Stimulated activated CD4-positive, alpha-beta T cell treated with anti-CD3 and anti-CD28 coated beads, TNF-alpha, amount 100 ng/mL, for 24 hours (primary cell): ENCODE measurements at places on chromosomes 1 and 21.

- DNase-seq, result no peak
Observed at GRCh38 chr1:63569068-63569467, 24.1 kb upstream of the PGM1 start.

DNA sequence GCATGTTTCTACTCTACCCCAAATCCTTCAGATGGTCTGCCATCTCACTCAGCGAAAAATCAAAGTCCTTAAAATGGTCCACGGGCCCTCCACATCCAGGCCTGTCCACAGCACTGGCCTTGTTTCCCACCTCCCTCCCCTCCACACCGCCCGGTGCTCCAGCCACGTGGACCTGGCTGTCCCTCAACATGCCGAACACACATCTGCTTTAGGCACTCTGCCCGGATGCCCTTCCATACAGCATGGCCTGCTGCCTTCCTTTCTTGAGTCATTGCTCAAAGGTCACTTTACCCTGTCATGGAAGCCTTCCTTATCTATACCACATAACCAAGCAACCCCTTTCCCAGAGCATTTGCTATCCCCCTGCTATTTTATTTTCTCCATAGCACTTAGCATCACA lies 143.0 kb downstream of the DNM3 start:
- no peak for DNase-seq

- DNase-seq, result no peak
Observed at GRCh38 chr1:37481289-37482003, 7.1 kb downstream of the ZC3H12A start.

- no peak for DNase-seq
Observed at GRCh38 chr1:39268112-39268581, 63.7 kb downstream of the MACF1 start.

GRCh38 chr1:150410582-150411101 lies 46.7 kb downstream of the RPRD2 start:
- no peak for DNase-seq

GRCh38 chr1:112172294-112172882 lies 182.9 kb upstream of the KCND3 start:
- DNase-seq, result no peak

DNA sequence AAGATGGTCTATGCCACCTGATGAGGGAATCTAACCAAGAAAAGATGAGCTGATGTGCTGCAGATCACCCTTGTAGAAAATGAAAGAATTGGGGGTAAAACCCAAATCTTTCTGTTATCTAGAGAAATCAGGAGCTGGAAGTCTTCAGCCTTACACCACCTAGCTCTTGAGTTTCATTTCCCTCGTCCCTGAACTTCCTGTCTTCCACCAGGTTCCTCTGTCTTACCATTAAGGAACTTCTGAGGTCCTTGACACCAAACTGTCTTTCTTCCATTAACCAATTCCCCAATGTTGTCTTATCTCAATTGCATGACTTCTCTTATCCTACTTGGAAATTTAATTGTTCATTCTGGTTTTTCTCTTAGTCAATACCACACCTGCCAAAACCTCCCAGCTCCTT lies 31.5 kb downstream of the LPAR3 start:
- no peak for DNase-seq

GRCh38 chr1:155648207-155649147 lies 38.5 kb downstream of the MSTO1 start:
- no peak for DNase-seq

DNA sequence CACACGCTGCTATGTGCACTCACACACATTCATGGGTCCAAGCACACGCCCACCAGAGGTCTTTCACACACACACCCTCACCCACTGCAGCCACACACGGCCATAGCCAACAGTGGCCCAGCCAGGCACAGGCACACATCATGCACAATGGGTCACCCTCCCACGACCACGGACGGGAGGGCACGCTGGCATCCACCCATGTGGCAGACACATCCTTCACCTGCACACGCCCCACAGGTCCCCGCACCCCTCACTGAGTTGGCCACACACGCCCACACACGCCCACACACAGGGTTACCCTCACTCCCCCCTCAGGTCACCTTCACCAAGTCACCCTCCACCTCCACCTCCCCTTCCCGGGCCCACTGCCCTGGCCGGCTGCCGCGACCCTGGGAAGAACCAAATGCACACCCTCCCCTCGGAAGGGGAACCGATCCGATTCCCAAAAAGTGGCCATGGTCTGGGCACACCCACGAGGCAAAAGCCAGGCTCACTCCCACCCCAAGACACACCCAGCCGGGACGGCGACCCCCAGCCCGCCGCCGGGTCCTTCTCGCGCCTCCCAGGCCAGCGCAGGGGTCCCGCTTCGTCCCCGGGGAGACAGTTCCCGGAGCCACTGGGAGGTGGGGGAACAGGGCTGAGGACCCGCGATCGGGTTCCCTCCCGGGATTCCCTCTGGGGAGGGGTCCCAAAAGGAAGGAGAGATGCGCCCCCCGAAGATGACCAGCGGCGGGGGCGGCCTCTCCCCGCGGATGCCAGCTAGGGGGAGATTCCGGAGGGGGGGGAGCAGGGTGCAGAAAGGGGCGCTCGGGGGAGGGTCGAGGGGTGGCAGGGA lies 860 bp downstream of the SDC3 start:
- no peak for DNase-seq

DNA sequence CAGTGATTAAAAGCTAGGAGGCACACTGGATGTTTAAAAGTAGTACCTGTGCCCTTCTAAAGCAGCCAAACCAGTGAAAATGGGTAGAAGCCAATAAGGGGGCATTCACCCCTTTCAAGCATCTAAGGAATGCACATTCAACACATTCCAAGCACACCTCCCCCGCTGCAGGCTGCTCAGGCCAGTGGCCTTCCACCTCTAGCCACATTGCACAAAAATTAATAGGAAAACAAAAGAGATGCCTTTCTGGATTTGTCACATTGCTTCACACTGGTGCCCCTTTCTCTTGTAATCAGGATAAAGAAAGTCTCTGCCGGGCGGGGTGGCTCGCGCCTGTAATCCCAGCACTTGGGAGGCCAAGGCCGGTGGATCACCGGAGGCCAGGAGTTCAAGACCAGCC lies 834.0 kb downstream of the USP25 start:
- no peak for DNase-seq
